Gastrocnemius medialis (tissue), 4 donors: ENCODE measurements at places on chromosomes 12 and 14. TPM values are rescaled to one million over a fixed set of nuclear protein-coding genes. Genes with fewer than 3 reads are reported as not detected.

Gene SLC39A5
- total RNA-seq: not detected

Gene TTC9
- total RNA-seq: 8.7 TPM

Gene FAM181A
- not detected for total RNA-seq

Gene CCDC177
- not detected for total RNA-seq

Gene STRN3
- 64.7 TPM for total RNA-seq

Gene PLEKHG7
- not detected for total RNA-seq

Gene BAZ1A
- 17.5 TPM for total RNA-seq

Gene AMN
- total RNA-seq: 0.42 TPM

Gene SSTR1
- total RNA-seq: 0.16 TPM

Gene E2F7
- not detected for total RNA-seq

Gene RFX4
- total RNA-seq: not detected

Gene TRPV4
- total RNA-seq: not detected

Gene IL31
- not detected for total RNA-seq

Gene PRB2
- not detected for total RNA-seq

Gene KRT72
- total RNA-seq: not detected

Gene NINJ2
- 12.0 TPM for total RNA-seq

Gene TMEM52B
- total RNA-seq: not detected

Gene KCNK10
- not detected for total RNA-seq

Gene GABARAPL1
- 605 TPM for total RNA-seq

Gene SIX4
- 48.3 TPM for total RNA-seq

Gene OR4K14
- total RNA-seq: not detected

Gene COL2A1
- total RNA-seq: not detected

Gene RNASE11
- total RNA-seq: not detected

Gene INTS13
- 21.3 TPM for total RNA-seq

Gene LYZ
- total RNA-seq: 5.3 TPM

Gene LAG3
- not detected for total RNA-seq

Gene IRAK3
- 4.3 TPM for total RNA-seq

Gene CDCA3
- 4.4 TPM for total RNA-seq

Gene ADCY6
- 11.8 TPM for total RNA-seq

Gene RESF1
- total RNA-seq: 31.7 TPM

Gene HOXC6
- 3.3 TPM for total RNA-seq

Gene MAX
- total RNA-seq: 50.0 TPM

Gene RPL36AL
- 226 TPM for total RNA-seq

Gene DEGS2
- total RNA-seq: 0.75 TPM

Gene CAPS2
- total RNA-seq: 9.2 TPM
